CD4-positive, alpha-beta T cell (primary cell): ENCODE measurements at places on chromosomes 11 and 22. TPM values are rescaled to one million over a fixed set of nuclear protein-coding genes. Genes with fewer than 3 reads are reported as not detected.

Gene SMC1B
- not detected for total RNA-seq

Gene GVQW3
- total RNA-seq: 1.8 TPM

Gene HOATZ
- total RNA-seq: not detected

DNA sequence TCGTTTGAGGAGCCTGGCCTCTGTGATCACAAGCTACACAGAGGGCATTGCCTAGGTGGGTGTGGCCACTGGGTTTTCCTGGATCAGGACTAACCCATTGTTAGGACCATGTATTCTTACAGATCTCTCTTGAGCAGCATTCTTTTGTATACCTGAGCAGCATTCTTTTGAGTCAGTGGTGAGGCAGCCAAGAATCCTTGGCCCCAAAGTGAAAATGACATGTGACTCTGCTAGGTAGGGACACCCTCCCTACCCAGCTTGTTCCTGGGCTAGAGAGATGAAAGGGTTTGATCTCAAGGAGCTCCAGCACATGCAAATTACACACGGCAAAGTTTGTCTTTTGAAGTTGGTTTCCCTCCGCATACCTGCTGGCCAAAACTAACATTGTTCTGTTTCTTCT lies 55.0 kb upstream of the HORMAD2 start:
- DNase-seq: no peak

GRCh38 chr22:32177221-32177765 lies 18.2 kb upstream of the C22orf42 start:
- no peak for DNase-seq

- DNase-seq: no peak
Measured at GRCh38 chr11:57638811-57639320, 10.8 kb downstream of the YPEL4 start.

DNA sequence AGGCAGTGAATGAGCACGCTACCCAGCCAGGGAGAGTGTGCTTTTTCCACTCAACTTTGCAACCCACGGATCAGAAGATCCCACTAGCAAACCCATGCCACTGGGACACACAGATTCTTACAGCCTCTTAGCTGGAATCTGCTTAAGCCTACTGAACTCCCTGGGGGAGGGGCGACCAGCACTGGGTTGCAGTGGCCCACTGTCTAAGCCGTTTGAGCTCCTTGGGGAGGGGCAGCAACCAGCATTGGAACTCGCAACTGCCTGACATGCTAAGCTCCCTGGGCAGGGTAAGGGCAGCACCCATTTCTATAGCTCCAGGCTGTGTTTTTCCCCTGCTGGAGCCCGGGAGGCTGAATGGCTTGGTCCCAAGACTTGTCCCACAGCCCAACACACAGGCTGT lies 99.6 kb downstream of the FAM168A start:
- DNase-seq: no peak

DNA sequence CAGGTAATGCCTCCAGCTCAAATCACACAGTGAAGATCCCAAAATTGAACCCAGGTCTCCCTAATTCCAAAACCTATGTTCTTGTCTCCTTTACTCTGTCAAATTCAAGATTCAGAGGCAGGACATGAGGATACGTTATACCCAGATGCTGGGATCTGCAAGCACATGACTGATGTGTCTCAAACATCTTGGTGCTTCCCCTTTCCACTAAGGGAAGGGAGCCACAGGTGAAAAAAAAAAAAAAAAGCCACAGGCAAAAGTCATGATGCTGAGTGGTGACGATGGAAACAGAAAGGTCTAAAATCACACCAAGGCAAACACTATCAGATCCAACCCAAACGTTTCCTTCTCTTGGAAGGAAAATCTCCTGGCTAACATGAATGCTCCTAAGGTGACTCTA lies 24.0 kb downstream of the ABTB2 start:
- DNase-seq: no peak

GRCh38 chr11:2148595-2148994 lies 9.4 kb upstream of the IGF2 start:
- DNase-seq: no peak

- no peak for DNase-seq
Measured at GRCh38 chr11:96217206-96217605, 125.8 kb downstream of the MAML2 start.

- no peak for DNase-seq
Measured at GRCh38 chr22:30192427-30192826, 54.1 kb downstream of the LIF start.
